Type B pancreatic cell (in vitro differentiated cells): ENCODE measurements at places on chromosomes 1 and 21.

GRCh38 chr1:173411835-173412742 lies 65.0 kb upstream of the PRDX6 start:
- no peak for DNase-seq

GRCh38 chr21:35204125-35204524 lies 155.0 kb upstream of the RUNX1 start:
- DNase-seq: no peak

DNA sequence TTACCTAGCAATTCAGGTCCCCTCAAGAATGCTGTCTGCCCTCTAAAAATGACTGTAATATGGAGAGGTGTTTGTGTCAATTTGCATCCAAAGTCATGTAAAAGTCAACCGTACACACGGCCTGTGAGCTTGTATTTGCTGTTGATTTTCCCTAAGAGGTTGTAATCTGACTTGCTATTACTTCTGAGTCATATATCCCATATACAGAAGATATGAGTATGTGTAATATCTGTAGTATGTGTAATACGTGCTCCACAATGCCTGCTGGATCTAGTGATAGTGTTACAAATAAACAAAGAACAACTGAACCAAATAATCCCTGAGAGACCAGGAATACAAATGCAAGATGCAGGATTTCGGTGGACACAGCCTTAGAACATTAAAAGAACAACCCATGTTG lies 1.4 kb upstream of the KCNJ6 start:
- DNase-seq: no peak

GRCh38 chr1:68278221-68278620 lies 45.9 kb upstream of the WLS start:
- no peak for DNase-seq

DNA sequence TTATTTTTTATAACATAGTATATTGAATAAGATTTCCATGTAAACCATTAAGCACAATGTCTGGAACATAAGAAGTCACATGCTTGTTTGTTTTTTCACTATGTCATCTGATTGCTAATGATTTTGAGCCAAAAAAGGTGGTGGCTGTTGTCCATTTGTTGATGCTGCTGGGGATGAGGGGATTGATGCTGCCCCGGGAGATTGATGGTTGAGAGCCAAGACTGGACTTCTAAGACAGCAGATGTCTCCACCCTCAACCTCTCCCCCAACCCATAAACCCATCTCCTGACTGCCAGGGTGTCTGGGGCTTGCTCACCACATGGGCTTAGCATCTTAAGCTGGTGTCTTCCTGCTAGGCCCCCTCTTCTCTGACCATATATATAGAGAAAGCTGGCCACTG lies 35.8 kb upstream of the CD34 start:
- no peak for DNase-seq

DNA sequence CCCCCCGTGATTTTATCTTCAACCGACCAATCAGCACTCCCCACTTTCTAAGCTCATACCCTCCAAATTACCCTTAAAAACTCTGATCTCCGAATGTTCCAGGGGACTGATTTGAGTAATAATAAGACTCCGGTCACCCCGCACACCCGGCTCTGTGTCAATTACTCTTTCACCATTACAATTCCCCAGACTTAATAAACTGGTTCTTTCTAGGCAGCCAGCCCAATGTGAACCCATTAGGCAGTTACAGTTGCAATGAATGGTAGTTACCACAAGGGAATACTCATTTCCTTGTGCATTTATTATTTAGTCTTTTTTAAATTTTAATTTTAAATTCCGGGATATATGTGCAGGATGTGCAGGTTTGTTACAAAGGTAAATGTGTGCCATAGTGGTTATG lies 177.9 kb downstream of the HFM1 start:
- DNase-seq: no peak

- DNase-seq: no peak
Measured at GRCh38 chr21:31298618-31299269, 45.3 kb downstream of the TIAM1 start.

DNA sequence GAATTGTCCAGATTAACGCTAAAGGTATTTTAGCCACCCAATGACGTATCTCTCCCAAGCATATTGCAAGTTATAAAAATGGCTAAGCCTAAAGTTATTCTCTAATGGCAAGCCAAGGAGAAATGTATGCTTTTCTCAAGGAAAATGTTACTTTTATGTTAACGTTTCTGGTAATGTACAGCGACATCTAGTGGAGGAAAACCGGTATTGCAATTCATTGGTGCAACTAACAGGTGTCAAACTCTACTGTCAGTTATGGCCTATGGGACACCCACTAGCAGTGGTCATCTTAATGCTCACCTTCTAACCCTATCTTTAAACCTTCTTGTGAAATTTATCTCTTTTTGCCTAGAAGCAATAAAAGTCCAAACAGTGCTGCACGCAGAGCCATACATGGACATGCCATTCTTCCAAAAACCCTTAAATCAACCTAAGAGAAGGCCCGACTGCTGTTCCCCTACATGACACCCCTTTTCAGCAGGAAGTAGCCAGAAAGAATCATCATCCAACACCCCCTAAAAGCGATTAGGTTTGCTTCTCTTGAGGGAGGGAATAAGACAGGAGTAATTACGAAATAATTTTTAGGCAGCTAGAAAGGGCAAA lies 68.7 kb upstream of the LRIF1 start:
- DNase-seq: no peak

- DNase-seq: no peak
Measured at GRCh38 chr1:225990705-225991464, 8.3 kb downstream of the SDE2 start.

DNA sequence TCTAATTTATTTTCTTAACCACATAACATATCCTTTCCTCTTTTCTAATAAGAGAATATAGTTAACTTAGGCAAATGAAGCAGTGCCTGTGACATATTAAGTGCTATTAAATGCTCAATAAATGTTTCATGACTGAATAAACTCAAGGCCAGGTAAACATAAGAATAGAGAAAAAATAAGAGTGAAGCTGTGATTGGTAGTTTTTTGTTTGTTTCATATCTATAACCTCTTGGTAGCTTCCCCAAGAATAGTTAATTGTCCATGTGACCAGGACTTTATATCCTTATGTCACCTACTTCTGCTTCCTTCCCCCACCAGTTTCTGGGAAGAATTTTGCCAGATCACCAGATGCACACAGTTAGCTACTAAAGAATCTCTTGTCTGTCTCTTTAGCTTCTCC lies 295.1 kb upstream of the ST6GALNAC5 start:
- DNase-seq: no peak

GRCh38 chr1:155011437-155012025 lies 8.9 kb downstream of the ZBTB7B start:
- no peak for DNase-seq

GRCh38 chr1:109517337-109517736 lies 7.8 kb upstream of the AMIGO1 start:
- DNase-seq: no peak

- no peak for DNase-seq
Measured at GRCh38 chr21:36846631-36847030, 119.8 kb downstream of the HLCS start.

GRCh38 chr1:198183605-198184004 lies 26.8 kb downstream of the NEK7 start:
- no peak for DNase-seq

GRCh38 chr1:83922431-83922830 lies 76.5 kb downstream of the TTLL7 start:
- no peak for DNase-seq

- DNase-seq: no peak
Measured at GRCh38 chr1:111729946-111730681, 9.1 kb downstream of the INKA2 start.

- no peak for DNase-seq
Measured at GRCh38 chr1:174966008-174966572, 33.7 kb upstream of the CACYBP start.

GRCh38 chr1:213742992-213743391 lies 244.8 kb upstream of the PROX1 start:
- no peak for DNase-seq

- no peak for DNase-seq
Measured at GRCh38 chr1:166083887-166084286, 82.9 kb downstream of the FAM78B start.

DNA sequence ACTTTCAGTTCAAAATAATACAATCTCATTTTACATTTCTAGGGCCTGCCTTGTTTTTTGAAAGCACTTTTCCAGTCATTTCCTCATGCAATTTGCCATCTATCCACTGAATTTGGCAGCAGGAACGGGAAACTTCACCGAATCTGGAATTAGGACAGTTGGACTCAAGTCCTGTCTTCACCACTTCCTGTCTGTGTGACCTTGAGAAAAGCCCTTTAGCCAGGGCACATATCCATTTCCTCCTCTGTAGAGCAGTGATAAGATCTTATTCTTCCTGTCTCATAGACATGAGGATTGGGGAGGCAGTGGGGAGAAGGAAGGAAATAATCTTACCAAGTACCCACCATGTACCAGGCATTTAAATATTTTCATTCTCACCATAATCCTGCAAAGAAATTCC lies 12.0 kb downstream of the VAV3 start:
- DNase-seq: no peak
